ENCODE measurements at places on chromosomes 3 and 15.
A peak's percentile ranks its signal among the peaks of the same experiment; 100 is the strongest.

DNA sequence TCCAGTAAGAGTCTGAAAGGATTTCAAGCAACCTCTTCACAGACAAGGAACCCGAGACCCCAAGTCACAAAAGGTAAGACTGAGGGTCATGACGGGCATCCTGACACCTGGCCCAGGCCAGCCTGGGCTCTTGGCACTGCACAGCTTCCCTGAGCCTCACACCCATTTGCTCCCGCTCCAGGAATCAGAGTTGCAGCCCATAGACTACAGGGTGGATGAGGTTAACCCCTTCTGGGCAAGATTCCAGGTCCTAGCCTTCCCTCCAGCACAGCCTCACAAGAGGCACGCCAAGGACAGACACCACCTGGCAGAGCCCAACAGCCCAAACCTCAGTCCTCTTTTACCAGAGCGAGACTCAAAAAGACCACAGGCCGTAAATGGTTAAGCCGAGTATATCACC lies 36.2 kb downstream of the RBPMS2 start:
- no peak for DNase-seq

DNA sequence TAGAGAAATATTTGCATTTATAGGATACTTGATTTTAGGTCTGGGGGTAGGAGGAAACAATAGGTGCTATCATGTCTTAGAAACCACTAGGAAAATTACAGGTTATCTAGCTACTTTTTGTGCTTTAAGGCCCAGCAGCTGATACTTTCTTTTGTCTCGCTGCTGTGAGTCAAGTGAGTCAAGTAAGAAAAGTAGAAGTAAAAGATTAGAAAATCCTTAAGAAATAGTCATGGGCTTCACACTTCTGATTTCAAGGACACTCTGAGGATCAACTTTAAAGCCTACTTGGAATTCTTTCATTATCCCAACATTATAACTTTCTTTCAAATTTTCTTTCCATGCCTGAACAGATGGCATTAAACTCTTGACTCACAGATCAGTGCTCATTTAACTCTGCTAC lies 95.2 kb upstream of the RBMS3 start:
- DNase-seq, result no peak

DNA sequence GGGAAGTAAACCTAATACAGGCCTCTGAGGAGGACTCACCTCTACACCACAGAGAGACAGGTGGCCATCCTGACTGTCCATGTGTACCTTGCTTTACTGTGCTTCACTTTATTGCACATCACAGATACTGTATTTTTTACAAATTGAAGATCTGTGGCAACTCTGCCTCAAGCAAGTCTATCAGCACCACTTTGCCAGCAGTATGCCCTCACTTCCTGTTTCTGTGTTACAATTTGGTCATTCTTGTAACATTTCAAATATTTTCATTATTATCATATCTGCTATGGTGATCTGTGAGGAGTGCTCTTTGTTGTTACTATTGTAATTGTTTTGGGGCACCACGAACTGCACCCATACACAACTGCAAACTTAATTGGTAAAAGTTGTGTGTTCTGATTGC lies 78.0 kb downstream of the BBX start:
- DNase-seq, result no peak

- peak; percentile 69 for DNase-seq
Measured at GRCh38 chr3:55128225-55128823, 200.5 kb upstream of the LRTM1 start.

GRCh38 chr15:74007820-74008371 lies 13.4 kb downstream of the PML start:
- DNase-seq, result no peak

DNA sequence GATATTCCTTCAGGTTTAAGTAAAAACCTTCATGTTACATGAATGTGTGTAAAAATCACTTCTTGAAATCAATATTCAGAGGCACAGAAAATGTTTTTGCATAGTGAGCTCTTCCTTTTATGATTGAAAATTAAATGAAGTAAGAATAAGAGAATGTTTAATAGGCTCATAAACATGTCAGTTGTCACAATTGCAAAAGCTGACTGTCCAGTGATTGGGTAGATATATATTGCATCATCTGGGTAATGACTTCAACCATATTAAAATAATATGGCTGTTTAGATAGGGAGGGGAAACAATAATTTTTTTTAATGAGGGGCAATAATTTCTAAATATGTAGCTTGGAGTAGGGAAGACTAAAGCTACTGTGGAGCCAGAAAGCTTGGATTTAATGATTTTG lies 529.8 kb upstream of the GOLIM4 start:
- no peak for DNase-seq

- no peak for DNase-seq
Measured at GRCh38 chr3:183156266-183156665, 6.3 kb downstream of the LAMP3 start.

GRCh38 chr3:195839260-195840010 lies 27.7 kb upstream of the MUC4 start:
- no peak for DNase-seq

- DNase-seq, result no peak
Measured at GRCh38 chr3:195908694-195909581, 587 bp upstream of the TNK2 start.

DNA sequence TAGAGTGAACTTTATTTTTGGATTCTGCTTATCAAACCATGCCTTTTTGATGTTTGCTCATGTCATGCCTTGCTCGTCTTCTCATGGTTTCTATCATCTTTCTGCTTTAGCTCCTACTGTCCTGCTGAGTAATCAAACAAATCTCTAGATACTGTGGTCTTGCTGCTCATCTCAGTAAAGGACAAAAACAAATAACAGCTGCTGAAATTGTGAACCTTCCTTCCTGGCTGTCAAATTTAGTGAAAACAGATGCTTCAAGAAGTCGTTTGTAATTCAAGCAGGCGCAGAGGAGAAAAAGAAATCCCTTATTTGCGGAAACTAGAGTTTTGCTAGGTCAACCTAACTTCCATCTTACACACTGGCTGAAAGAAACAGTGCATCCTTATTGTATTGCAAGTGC lies 616.1 kb upstream of the ALCAM start:
- peak; percentile 10 for DNase-seq

GRCh38 chr15:101461097-101461496 lies 28.4 kb downstream of the PCSK6 start:
- DNase-seq, result no peak

DNA sequence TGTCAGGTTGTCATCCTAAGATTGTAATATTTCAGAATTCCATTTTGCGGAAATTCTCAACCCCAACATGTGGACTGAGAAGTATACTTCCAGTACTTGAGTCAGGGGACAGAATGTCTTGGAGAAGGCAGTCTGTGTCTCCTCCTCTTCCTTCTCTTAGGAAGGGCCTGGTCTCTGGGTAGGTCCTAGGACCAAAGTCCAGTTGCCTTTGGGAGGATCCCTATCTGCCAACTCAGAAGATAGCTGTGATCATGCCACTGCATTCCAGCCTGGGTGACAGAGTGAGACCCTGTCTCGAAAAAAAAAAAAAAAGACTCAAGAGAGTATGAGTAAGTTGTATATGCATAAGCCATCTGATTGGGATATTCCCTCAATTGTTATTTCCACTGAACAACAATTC lies 23.9 kb upstream of the FAM3D start:
- no peak for DNase-seq
